Naive thymus-derived CD8-positive, alpha-beta T cell (primary cell): ENCODE measurements at places on chromosomes 3 and 15. TPM values are rescaled to one million over a fixed set of nuclear protein-coding genes. Genes with fewer than 3 reads are reported as not detected.

The PEX5L gene
- not detected for total RNA-seq

The GOLIM4 gene
- 0.26 TPM for total RNA-seq

- no peak overlapping the region for H3K27ac ChIP-seq
- H3K36me3 ChIP-seq = no peaks in the 10 kb centered on the region
- no peaks in the 10 kb centered on the region for H3K4me1 ChIP-seq
- H3K4me3 ChIP-seq = no peak overlapping the region
- H3K27me3 ChIP-seq = no peaks in the 10 kb centered on the region
These were observed 92.0 kb upstream of the CCDC54 start for GRCh38 chr3:107285197-107285596.

GRCh38 chr3:38386992-38387750, 40.6 kb downstream of the XYLB start:
- H3K4me1 ChIP-seq = no peaks in the 10 kb centered on the region
- no peak overlapping the region for H3K4me3 ChIP-seq
- no peak for DNase-seq
- H3K27ac ChIP-seq = no peak overlapping the region
- peaks cover 2% of the 10 kb centered on the region for H3K36me3 ChIP-seq
- H3K27me3 ChIP-seq = no peaks in the 10 kb centered on the region

The GOLGA8J gene
- total RNA-seq = 0.60 TPM

DNA sequence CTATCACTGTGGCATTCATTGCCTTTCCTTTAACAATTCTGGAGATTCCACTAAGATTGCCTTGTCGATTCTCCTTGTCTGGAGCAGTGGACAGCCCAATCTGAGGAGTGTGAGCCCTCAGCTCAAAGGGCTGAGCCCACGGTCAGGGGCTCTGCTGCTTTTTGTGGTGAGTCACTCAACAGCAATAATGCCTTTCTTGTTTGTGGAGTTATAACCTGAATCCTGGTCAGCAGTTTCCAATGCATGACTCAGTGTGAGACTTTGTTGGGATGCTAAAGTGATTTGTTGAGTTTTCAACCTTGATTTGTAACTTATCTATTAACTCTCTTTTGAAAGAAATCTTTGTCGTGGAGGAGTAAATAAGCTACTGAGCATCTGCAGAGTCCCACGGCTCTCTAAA, 183.5 kb downstream of the TJP1 start:
- H3K4me3 ChIP-seq = no peak overlapping the region
- DNase-seq = no peak
- H3K27me3 ChIP-seq = peaks cover 23% of the 10 kb centered on the region

GRCh38 chr15:98035577-98036010, 75.1 kb downstream of the ARRDC4 start:
- no peaks in the 10 kb centered on the region for H3K4me1 ChIP-seq
- H3K27ac ChIP-seq = no peak overlapping the region
- no peak overlapping the region for H3K4me3 ChIP-seq

The MOBP gene
- total RNA-seq = not detected

- no peak overlapping the region for H3K4me3 ChIP-seq
- DNase-seq = no peak
- no peaks in the 10 kb centered on the region for H3K36me3 ChIP-seq
- peaks cover 3% of the 10 kb centered on the region for H3K27me3 ChIP-seq
These were observed 175.0 kb upstream of the MCTP2 start for GRCh38 chr15:94056314-94056713.

- H3K4me3 ChIP-seq = no peak overlapping the region
- no peak for DNase-seq
- no peak overlapping the region for H3K27ac ChIP-seq
These were observed 23.0 kb downstream of the PLA2G4E start for GRCh38 chr15:41997845-41998244.
